ENCODE measurements at places on chromosomes 7 and 10.

DNA sequence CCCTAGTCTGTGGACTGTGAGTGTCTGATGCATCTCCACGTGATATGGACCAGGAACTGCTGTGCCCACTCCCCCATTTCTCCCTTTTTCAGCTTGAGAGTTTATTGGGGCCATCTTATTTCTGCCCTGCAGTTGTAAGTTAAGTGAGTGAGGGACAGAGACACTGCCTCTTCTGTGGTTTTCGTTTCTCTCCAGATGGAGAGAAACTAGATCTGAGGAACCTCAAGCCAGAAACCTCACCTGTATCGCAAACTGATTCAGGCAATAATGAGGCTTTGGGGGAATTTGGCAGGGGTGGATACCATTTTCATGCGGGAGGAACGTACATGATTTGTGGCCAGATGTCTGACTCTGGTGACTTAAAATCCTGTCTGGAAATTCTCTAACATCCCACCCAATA, 641.7 kb downstream of the TNS3 start:
- no peaks in the 10 kb centered on the region for H3K27me3 ChIP-seq
- no peak for DNase-seq
- no peak overlapping the region for H3K27ac ChIP-seq
- H3K4me3 ChIP-seq: no peak overlapping the region
- no peaks in the 10 kb centered on the region for H3K4me1 ChIP-seq
- no peaks in the 10 kb centered on the region for H3K36me3 ChIP-seq

GRCh38 chr10:12799714-12800113, 201.8 kb downstream of the CCDC3 start:
- no peak overlapping the region for H3K4me3 ChIP-seq
- DNase-seq: no peak
- H3K27me3 ChIP-seq: no peaks in the 10 kb centered on the region
- no peaks in the 10 kb centered on the region for H3K36me3 ChIP-seq

GRCh38 chr7:39300276-39300675, 265.9 kb upstream of the YAE1 start:
- peaks cover 10% of the 10 kb centered on the region for H3K27me3 ChIP-seq
- no peak overlapping the region for H3K4me3 ChIP-seq
- H3K4me1 ChIP-seq: no peaks in the 10 kb centered on the region
- DNase-seq: no peak

DNA sequence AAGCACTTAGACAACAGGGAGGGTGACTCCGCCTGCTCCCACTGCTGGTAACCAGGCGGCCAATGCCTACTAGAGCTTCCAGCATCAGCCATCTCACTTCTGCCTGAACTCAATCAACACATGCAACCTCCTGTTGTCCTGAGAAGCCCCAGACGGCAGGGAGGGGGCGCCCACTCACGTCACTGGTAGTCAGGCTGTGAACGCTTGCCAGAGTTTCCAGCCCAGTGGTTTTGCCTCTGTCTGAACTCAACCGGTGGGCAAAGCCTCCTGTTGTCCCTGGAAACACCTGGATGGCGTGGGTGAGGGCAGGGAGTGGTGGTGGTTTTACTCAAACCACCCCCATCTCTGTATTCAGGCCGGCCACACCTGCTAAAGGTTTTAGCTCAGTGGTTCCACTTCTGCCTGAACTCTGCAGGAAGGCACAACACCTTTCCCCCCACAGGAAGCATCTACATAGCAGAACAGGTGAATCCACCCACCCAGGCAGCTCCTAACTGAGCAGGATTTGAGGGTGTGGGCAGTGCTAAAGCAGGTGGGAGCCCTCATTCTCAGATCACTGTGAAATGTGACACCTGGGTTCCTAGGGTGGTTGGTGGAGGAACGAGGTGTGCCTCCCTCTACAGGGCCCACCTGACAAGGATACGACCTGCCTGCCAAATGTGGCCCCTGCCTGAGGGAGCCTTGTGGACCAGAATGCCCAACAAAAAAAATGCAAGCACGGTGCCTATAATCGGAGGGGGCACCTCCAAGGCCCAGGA, 563.0 kb upstream of the SEMA3D start:
- H3K4me3 ChIP-seq: no peak overlapping the region
- no peak for DNase-seq
- H3K27me3 ChIP-seq: no peaks in the 10 kb centered on the region
- H3K36me3 ChIP-seq: no peaks in the 10 kb centered on the region
- no peaks in the 10 kb centered on the region for H3K4me1 ChIP-seq
- H3K27ac ChIP-seq: no peak overlapping the region

DNA sequence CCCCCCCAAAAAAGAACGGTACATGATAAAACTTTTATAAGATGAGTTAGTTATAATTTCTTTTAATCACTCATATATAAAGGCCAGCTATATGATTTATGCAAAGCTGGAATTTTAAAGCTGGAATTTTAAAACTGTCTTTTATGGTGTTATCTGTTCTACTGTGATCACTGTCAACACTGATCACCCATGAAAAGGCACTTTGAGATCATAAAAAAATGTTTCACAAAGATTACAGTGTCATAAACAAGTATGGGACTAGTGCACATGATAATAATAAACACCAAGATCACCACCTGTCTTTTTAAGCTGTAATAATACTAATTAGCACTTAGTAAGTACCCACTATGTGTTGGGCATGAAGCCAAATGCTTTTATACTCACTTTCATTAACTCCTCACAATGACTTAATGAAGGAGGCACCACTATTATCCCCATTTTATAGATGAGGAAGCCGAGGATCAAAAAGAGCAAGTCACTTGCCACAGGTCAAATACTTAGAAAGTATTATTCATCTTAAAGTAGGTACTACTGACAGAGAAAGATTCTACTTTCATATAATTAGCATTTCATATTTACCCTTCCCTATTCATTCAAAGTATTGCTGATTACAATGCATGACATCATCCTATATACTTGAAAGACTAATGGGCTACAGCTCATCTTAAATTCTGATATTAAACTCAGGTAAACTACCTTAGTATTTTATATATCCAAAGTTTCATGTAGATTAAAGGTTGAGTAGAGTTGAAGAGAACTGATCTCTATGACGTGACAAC, 8.3 kb upstream of the RHOBTB1 start:
- H3K27ac ChIP-seq: no peak overlapping the region
- no peak overlapping the region for H3K4me3 ChIP-seq
- H3K4me1 ChIP-seq: no peaks in the 10 kb centered on the region
- H3K36me3 ChIP-seq: no peaks in the 10 kb centered on the region
- peaks cover 45% of the 10 kb centered on the region for H3K27me3 ChIP-seq

DNA sequence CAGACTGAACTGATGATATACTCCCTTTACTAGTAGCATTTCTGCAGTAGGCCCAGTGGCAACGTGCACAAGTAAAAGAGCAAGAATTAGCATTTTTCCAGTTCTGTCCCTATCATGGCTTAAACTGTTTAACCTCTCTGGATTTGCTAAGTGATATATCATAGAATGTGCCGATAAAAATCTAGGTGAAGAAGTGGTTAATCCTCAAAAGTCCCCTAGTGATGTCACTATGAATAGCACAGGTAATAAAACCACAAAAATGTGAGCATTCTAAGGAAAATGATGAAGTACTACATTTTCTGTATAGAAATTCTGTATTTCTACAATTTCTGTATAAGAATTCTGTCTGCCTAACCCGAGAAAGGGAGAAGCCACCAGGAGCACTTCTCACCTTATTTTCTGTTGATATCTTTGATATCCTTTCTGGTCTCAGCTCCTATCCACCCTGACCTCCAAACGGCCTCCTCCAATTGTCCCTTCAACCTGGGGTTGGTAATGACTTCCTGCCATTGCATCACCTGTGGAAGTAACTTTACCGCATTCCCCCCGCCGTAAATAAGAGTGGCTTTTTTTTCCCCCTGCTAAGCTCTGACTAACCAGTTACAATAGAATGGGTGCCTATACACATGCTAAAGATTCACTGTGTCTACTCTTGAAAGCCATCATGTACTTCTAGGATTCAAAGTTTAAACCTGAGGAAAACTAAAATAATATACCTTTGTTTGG, 155.9 kb upstream of the ASAH2 start:
- H3K36me3 ChIP-seq: peaks cover 41% of the 10 kb centered on the region
- no peaks in the 10 kb centered on the region for H3K27me3 ChIP-seq
- no peak overlapping the region for H3K4me3 ChIP-seq
- H3K4me1 ChIP-seq: peaks cover 11% of the 10 kb centered on the region
- H3K27ac ChIP-seq: no peak overlapping the region

Data from naive thymus-derived CD8-positive, alpha-beta T cell (primary cell).